Esophagus squamous epithelium (tissue), 5 donors: ENCODE measurements at places on chromosomes 16 and 17. TPM values are rescaled to one million over a fixed set of nuclear protein-coding genes. Genes with fewer than 3 reads are reported as not detected.

DNA sequence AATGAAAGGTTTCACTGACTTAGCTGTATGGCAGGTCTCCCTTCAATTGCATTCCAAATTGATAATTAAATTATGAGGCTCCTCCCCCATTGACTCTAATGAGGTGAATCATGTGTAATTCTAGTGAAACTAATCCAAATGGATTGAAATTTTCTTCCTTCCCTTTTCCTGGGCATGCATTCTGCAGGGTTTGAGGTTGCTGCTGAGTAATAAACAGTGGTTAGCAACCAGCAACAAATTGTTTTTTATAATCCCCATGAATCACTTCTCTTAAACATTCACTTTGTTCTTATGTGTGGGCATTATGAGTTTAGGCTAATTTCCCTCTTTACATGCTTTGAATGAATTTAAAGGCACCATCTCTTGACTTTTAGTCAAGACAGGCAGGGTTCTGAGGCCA, 43.4 kb downstream of the MYOCD start:
- no peak for DNase-seq
- no peaks in the 10 kb centered on the region for H3K4me1 ChIP-seq
- no peak overlapping the region for H3K27ac ChIP-seq
- H3K36me3 ChIP-seq = no peaks in the 10 kb centered on the region

DNA sequence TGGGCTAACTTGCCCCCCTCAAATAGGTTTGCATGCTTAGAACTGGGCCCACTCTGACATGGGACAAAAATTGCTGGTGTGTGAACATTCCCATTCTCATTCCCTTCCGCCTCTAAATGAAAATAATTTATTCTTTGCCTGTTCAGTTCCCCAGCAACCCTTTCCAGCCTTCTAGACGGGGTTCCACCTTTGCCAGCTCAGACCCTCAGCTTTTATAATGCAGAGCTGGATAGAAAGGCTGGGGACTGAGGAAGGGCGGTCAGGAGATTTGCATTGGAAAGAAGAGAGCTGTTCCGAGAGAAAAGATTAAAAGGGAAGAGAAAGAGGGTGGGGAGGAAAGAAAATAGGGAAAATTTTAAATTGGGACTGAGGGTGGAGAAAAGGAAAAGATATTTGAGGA, 151.1 kb upstream of the WSCD1 start:
- H3K27me3 ChIP-seq = no peaks in the 10 kb centered on the region
- H3K36me3 ChIP-seq = no peaks in the 10 kb centered on the region
- H3K4me3 ChIP-seq = no peak overlapping the region
- no peak for DNase-seq
- no peaks in the 10 kb centered on the region for H3K4me1 ChIP-seq

GRCh38 chr17:41001795-41002194, 2.1 kb upstream of the KRTAP3-2 start:
- no peak overlapping the region for H3K4me3 ChIP-seq
- peak overlapping the region; percentile 78 for H3K27ac ChIP-seq
- no peak for DNase-seq
- peaks cover 25% of the 10 kb centered on the region for H3K4me1 ChIP-seq
- no peaks in the 10 kb centered on the region for H3K36me3 ChIP-seq

GRCh38 chr16:79407461-79408135, 192.9 kb downstream of the MAF start:
- no peak overlapping the region for H3K27ac ChIP-seq
- no peak overlapping the region for H3K4me3 ChIP-seq

DNA sequence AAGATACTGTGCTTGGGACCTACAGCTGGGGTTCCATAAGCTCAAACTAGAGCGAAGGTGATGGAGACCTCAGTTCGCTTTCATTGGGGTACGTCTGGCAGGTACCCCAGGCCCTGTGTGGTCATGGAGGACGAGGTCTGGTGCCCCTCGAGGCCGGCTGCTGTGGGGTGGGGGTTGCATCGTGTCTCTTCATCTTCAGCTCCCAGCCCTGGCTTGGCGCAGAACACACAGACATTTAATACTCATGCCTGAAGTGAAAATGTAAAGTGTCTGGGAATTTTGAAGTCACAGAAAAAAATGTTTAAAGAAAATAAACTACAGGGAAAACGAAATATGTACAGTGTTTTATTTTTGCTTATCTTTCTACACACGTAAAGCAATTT, 80.5 kb downstream of the TBC1D16 start:
- H3K4me1 ChIP-seq = peaks cover 7% of the 10 kb centered on the region
- no peak overlapping the region for H3K4me3 ChIP-seq
- no peak for DNase-seq
- H3K36me3 ChIP-seq = peaks cover 4% of the 10 kb centered on the region
- H3K27me3 ChIP-seq = no peaks in the 10 kb centered on the region

- DNase-seq = no peak
- no peaks in the 10 kb centered on the region for H3K27me3 ChIP-seq
- no peak overlapping the region for H3K27ac ChIP-seq
Observed at GRCh38 chr17:37802061-37802595, 57.3 kb upstream of the HNF1B start.

DNA sequence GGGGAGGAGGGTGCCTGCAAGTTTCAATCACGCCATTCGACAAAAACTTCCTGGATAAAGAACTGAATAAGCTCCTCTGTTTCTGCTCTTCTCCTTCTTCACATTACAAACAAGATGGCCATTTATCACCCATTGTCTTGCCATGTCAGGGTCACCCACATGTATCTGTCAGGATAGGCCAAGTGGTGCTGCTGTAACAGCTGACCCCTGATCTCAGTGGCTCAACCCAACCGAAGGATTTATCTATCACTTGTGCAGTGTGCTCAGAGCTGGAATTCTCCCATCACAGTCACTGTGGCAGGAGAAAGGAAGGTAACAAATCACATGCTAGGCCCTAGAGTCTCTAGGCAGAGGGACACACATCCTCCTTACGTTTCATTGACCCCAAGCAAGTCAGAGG, 210.0 kb upstream of the CDH5 start:
- H3K27ac ChIP-seq = no peak overlapping the region
- no peaks in the 10 kb centered on the region for H3K27me3 ChIP-seq
- H3K4me3 ChIP-seq = no peak overlapping the region
- no peak for DNase-seq
- peaks cover 3% of the 10 kb centered on the region for H3K4me1 ChIP-seq

The ZNF594 gene
- 13.4 TPM for total RNA-seq
